ENCODE measurements at places on chromosomes 7 and 10.

DNA sequence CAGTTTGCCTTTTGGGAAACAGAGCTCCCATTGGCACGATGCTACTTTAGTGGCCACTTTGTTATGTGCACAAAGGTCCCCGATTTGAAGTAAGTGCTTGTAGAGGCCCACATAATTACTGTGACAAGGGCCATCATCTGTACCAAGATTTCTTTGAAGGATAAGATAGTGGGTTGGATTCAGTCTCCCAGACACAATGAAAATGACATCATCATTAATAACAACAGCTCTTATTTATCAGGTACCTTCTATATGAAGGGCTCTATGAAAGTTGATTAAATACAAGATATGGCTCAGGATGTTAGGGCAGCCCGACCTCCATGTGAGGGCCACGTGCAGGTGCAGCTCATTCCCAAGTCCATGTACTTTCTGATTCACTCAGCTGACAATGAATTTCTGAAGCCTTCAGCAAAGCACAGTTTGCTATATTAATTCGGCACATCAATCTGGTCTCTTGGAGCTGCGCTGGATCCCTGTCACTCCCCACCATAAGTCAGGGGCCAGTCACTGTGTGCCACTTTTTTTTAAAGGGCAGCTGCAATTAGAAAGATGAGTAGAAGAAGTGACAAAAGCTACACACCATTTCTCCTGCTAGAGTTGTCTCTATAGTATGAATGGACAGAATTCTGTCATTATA, 140.3 kb downstream of the ABCA13 start:
- no peak for DNase-seq

DNA sequence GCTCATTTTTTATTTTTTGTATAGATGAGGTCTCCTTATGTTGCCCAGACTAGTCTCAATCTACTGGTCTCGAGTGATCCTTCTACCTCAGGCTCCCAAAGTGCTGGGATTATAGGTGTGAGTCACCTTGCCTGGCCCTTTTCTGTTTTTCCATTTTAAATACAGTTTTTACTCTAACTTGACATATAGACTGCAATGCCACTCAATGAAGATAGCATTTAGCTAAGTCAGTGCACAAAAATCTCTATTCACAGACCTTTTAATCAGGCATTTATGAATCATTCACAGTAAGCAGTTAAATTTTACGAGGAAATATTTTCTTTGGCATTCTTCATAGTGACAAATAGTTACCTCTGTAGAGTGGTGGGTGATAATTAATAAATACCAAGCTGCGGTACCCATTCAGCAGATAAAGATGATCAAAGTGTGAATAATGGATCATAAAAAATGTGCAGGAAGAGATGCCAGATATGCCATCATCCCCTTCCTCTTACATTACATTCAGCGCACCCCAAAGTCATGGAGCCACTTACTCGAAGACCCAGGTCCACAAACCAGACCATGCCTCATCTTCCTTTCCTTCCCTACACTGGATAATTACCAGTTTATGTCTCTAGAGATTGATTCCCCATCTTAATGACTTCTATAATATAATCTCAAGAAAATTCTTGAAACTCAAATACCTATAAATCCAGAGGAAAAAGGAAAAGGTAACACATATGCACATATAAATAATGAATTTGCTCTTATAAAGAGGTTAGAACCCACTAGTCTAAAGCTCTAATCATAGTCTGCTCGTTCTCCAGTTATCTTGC, 56.0 kb downstream of the UBE2H start:
- no peak for DNase-seq

DNA sequence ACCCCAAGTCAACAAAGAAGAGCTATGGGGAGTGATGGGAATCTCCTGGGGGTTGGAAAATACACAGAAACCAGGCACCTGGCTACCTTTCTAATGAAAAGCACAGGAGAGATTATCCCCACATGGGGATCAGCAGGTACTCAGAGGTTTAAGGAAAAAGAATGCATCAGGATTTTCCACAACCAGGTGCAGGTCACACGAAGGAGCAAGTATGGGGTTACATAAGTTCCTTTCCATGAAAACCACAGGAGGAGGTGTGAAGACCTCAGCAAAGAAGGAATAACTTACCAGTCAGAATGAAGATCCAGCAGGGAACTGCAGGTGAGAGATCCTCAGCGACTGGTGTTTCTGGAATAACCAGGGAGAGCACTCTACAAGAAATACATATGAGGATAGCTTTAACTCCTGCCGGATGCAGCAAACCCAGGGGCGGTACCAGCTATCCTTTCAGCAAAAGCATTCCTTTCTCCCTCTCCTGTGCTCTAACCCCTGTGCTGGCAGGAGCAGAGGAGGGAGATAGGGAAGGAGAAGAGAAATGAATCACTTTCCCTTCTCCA, 116.7 kb upstream of the TMEM106B start:
- DNase-seq: no peak

GRCh38 chr10:10211409-10211808, 806.3 kb upstream of the CELF2 start:
- DNase-seq: no peak

DNA sequence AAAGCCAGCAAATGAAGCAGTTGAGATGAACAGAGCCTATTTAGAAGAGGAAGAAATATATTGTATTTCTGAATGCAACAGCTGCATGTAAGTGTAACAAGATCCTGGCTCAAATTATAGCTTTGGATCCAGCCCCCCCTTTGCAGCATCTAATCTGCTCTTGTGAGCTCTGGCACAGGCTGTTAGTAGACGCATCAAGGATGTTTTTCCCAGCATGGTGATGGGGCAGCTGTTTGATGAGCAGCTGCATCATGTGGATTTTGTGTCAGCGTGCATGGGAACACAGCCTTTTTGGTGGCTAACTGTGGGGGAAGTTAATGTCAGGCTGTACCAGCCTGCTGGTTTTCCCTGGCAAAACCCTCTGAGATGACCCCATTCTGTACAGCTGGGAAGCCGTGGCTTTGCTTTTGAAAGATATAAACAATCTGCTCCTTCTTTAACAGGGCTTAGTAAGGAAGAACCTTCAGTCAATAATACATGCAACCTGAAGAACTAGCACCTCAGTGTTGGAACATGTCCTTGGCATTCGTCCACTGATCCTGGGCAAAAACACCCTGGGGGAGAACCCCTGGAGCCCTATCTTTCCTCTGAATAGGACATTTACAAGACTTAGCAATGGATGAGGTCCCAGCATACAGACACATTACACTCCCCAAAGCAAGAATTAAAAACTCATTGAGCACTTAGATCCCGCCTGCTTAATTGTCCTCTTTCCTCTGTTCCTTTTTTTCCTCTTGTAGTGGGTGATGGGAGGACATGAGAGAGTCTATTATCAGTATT, 70.6 kb downstream of the NPS start:
- DNase-seq: peak; percentile 99

GRCh38 chr7:157373493-157373892, 36.7 kb downstream of the DNAJB6 start:
- no peak for DNase-seq

- no peak for DNase-seq
These were observed 25.7 kb downstream of the PNLIPRP2 start for GRCh38 chr10:116646502-116646901.

- no peak for DNase-seq
These were observed 76.0 kb downstream of the TMEM270 start for GRCh38 chr7:73936967-73937366.

- DNase-seq: no peak
These were observed 2.1 kb downstream of the VIM start for GRCh38 chr10:17229967-17230682.

DNA sequence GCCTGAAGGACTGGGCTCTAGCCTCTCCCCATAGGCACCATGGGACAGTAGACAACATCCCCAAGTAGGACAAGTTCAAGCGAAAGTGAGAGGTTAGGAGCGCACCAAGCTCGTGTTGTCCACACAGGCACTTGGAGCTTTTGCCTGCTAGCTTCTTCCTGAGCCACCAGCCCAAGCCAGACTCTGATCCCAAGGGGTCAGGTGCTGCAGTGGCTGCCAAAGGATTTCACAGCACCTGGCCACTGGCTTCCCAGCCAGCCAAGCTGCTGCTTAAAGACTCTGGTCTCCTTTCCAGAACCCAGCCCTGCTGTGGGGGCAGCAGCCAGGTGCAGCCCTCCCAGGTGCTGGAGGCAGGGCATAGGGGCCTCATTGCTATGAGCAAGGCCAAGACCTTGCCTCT, 33.0 kb upstream of the UNC5B start:
- no peak for DNase-seq

DNA sequence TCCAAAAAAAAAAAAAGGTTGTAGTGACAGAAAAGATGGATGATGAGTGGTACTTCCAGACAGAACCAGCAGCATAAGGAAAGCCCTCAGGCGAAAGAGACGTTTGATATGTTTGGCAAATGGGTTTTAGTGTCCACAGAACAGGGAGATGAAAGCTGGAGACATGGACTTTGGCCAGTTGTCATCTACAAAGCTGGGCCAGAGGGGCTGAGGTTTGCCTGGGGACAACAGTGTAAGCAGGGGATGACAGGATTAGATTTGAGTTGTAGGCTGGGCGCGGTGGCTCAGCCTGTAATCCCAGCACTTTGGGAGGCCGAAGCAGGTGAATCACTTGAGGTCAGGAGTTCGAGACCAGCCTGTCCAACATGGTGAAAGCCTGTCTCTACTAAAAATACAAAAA, 47.8 kb upstream of the ELN start:
- DNase-seq: no peak

GRCh38 chr10:29353887-29354561, 65.2 kb downstream of the LYZL1 start:
- no peak for DNase-seq

GRCh38 chr7:149495785-149496641, 1.6 kb downstream of the ZNF746 start:
- DNase-seq: peak; percentile 24

- DNase-seq: no peak
These were observed 133.8 kb downstream of the SEMA3A start for GRCh38 chr7:84060760-84061261.

DNA sequence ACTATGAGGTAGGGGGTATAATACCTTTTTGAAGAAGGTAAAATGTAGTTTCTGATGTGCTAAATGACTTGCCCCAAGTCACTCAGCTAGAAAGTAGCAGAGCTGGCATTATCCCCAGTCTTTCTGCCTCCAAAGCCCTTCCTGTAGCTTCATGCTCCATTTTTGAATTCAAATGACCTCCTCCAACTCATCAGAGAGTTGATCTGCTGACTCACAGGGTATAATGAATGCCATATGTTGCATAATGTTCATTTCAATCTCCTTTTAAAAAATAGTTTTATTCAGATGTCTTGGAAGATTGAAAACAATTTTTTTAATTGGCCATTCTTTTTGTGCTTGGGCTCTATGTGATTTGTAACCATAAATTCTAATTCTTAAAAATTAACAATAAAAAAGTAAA, 272.8 kb upstream of the IMMP2L start:
- no peak for DNase-seq

- DNase-seq: no peak
These were observed 98.7 kb downstream of the RNF216 start for GRCh38 chr7:5682551-5683279.

DNA sequence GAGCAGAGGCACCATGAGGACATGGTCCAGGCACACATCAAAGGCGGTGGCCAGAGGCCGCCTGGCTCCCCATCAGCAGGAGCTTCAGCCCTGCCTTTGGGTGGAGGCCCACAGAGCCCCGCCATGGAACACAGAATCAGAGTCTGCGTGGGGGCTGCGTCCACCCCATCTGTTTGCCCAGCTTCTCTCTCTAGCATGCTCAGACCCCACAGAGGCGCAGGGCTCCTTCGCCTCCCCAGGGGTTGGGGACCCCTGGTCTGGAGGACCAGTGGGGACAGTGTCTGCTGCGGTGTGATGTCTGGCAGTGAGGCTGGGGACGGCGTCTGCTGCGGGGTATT, 321.9 kb downstream of the PTPRN2 start:
- no peak for DNase-seq

GRCh38 chr7:17988858-17989257, 38.8 kb downstream of the PRPS1L1 start:
- DNase-seq: no peak

GRCh38 chr10:92382631-92383030, 91.7 kb downstream of the MARCHF5 start:
- no peak for DNase-seq

DNA sequence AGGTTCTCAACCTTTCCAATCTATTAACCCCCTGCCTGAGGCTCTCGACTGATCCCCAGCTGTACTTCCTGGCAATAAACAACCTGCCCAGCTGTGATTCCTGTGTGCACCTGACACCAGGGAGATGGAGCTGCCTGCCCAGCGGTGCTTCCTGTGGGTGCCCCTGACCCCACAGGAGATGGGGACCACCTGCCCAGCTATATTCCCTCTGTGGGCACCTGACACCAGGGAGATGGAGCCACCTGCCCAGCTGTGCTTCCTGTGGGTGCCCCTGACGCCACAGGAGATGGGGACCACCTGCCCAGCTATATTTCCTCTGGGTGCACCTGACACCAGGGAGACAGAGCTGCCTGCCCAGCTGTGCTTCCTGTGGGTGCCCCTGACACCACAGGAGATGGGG, 184.0 kb downstream of the DIP2C start:
- no peak for DNase-seq

DNA sequence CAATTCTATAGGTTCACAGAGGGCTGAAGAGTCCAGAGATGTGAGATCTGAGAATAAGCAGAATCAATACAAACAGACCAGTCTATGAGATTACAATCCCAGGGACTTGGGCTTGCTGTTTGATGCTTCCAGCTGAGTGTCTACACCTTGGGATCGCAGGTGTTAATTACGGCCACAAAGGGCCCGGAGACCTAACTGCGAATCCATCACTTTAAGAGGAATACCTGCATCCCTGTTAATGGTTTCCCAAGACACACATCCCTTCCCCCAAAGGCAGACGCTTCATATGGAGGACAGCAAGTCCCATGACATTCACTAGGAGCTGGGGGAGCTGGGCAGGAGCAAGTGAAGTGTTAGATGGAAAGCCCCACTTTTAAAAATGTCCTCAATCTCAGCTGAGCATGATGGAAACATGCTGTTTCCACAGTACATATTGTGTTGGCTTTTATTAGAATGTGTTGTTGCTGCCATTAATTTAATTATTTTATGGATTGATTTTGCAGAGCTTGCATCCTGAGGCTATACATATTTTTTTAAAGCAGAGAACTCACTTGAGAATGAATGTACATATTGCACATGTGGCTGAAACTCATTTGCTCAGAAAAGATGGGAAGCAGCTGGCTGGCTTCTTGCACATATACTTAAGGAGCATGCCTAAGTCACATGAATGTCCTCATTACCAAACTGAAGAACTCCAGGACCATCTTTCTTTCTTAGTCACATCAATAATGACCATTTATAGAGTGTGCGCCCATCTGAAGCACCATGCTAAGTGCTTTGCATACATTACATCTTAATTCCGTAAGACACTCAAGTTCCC, 151.3 kb downstream of the NEBL start:
- DNase-seq: no peak

DNA sequence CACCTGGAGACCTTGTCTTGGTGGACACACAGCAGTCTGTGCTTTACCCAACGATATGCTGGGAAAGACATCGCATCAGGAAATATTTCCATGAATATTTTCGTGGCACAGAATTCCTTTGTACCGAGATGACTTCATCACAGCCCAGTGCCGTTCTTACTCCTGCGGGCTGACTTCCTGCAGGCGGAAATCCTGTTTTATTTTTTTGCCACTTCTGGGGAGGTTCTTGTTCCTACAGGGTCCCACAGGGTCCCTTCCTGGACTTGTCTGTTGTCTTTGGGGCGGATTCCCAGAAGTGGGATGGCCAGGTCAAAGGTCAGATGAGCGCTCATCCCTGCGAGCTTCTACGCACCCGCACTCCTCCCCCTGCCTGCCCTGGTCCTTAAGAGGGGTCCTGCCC, 86.5 kb downstream of the DNAJB6 start:
- DNase-seq: no peak
